HFF-Myc (cell line): ENCODE measurements at places on chromosomes 7 and 10.

DNA sequence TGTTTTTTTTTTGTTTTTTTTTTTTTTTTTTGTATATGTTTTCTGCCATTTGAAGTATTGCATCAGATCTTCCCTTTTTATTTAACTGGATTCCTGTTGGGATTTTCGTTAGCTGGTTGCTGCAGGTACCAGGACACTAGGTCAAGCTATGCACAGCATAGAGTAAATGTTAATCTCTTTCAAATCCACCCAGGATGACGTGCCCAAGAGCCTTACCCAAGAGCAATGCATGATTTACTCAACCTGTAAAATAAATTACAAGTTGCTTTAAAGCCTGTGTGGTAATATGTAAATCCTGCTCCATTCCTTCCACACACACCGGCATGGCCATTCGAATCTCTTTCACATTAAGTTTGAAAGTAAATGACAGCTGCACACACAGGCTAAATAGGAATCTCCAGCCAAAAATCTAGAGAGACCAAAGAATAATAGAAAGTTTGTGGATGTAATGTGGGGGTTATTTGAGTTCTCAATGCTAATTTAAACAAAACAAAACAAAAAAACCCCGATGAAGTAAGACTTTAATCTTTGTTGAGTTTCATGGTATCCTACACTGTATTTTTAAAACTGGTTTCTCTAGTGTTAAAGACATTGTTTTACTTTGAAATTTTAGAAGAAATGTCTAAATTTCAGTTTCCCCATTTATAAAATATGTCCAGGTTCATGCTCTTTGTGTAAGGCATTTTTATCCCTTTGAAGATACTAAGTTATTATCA is 167.9 kb downstream of the FRMD4A start:
- no peak for DNase-seq

- no peak for DNase-seq
Measured at GRCh38 chr7:130367088-130367755, 13.1 kb upstream of the CPA1 start.

DNA sequence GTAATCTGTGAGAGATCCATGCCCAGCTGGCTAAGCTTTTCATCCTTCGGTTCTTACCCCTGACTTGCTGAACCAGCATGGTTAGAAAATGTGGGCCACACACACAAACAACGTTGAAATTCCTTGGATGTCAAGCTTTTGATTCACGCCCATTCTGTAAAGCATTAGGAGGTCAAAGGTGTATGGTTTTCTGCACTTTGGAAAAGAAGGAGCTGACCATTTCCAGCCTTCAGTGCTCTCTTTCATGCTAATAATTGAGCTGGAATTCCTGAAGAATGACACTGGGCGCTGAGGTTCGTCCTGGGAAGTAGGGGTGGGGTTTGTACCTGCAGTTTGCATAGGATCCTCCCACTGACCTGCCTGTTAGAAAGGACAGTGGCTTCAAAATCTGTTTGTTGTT is 23.1 kb downstream of the KLF6 start:
- no peak for DNase-seq

DNA sequence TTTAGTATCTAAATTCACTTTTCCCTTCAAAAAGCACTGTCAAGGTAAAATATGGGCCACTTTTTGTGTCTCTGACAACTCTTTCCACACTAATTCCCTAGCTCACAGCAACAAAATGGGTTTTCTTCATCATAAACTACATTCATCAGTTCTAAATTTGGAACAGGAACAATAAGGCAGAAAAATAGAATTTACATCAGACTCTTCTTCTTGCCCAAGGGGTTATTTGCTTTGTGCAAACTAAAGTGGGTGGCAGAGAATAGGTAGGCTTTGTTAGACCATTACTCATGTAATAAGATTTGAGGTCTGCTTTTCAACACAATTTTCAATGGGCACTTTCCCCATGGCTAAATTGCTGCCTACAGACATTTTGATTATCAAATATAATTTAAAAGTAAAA is 17.6 kb upstream of the PPP1R17 start:
- no peak for DNase-seq

DNA sequence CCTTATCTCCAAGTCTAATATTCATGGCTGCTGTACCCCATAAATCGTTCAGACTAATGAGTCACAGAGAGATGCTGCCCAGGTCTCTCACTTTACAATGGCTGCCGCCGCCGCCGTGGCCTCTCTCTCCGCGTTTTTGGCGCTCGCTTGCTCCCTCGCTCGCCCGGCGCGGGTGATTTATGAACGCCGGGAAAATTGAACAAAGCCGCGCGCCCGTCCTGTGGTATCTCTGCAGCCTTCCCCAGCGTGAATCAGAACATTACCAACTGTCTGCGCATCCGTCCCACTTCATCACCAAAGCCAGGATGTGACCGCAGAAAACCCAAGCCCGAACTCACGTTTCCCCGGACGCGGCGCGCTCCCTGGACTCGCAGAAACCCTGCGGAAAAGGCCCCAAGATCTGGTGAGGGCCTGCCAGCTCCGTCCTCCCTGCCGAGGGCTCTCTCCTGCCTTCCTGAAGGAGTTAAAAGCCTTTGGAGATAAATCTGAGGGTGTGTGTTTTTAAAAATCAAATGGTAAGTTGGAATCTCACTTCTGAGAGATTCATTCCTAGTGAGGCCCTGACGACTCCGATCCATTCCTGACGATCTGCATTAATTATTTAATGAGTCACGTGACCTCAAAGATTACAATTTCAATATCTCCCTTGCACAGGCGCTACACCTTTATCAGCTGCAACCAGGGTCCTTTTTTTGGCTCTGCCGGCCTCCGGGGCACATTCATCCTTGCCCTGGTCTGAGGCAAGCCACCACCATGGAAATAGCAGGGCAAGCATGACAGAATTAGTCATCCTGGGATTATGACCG is 6.3 kb downstream of the HOXA4 start:
- DNase-seq, result no peak

DNA sequence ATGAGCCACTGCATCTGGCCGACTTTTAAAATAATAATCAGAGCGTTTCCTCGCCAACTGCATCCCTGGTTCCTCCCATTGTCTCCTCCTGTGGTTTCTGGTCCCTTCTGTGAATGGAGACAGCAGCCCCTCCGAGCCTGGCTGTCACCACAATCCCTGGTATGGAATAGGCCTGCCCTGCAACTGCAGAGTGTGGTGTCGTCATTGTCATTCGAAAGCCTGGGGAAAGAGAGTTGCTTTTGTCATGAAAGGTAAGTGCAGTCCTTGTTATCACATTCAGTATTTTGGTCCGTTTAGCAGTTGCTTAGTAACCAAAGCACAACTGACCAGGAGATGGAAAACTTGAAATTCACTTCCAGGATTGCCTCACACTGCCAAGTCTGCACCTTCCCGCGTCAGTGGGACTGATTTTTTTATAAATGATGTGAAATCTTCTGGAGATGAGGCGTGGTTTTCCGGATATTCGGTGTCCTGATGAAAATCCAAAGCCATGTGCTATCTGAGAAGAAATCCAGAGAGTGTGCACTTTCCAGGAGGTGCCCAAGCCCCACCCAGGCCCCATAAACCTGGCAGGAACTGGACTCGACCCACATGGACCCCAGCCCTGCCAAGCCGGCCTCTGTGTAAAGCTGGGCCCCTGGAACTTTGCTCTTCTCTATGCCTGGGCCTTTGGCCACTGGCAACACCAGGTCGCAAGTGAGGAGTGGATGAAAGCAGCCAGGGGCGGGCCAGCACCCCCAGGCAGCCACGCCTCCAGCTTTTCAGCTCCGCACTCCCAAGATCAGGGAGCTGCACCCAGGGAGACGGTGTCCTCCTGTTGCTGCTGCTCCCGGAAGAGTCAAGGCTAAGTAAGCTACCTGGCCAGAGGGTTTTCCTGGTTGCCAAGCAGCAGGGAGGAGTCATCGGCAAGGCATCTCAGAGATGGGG is 133.7 kb upstream of the SH2B2 start:
- no peak for DNase-seq

DNA sequence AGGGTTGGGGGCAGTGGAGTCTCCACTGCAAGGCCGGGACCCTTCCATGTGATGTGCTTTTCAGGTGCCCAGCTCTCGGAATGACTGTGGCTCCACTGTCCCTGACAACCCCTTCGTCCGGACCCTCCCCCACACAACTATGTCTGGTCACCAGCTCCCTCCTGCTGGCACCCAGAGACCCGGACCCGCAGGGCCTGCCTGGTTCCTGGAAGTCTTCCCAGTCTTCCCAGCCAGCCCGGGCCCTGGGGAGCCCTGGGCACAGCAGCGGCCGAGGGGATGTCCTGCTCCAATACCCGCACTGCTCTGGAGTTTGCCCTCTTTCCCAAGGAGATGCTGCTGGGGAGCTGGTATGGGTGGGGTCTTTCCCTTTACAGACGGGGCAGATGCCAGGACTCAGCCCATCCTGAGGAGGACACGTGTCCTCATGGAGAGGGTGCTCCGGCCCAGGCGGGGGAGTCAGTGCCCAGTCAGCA is 5.5 kb downstream of the ATP6V0E2 start:
- no peak for DNase-seq

- DNase-seq, result no peak
Measured at GRCh38 chr10:72642318-72642717, 16.4 kb upstream of the MICU1 start.

DNA sequence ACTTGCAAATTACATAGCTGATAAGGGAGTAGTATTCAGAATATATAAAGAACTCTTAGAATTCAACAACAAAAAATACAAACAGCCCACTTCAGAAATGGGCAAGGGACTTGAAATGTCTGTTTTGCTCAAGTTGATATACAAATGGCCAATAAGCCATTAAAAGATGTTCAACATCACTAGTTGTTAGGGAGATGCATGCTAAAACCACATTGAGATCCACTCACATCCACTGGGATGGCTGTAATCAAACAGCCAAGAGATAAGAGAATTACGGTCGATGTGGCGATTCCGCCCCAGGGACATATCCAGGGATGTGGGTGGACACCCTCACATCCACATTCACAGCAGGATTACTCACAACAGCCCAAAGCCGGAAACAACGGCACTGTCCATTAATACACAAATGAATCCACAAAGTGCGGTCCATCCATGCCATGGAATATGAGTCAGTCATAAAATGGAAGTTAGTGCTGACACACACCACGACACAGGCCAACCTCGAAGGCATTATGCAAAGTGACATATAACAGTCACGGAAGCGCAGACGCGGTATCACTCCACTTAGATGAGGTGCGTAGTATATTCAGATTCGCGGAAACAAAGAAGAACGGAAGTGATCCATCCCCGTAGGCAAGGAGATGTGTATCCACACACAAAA is 227.8 kb downstream of the DNAJB6 start:
- no peak for DNase-seq

- no peak for DNase-seq
Measured at GRCh38 chr10:35268323-35268722, 68.0 kb upstream of the CCNY start.

DNA sequence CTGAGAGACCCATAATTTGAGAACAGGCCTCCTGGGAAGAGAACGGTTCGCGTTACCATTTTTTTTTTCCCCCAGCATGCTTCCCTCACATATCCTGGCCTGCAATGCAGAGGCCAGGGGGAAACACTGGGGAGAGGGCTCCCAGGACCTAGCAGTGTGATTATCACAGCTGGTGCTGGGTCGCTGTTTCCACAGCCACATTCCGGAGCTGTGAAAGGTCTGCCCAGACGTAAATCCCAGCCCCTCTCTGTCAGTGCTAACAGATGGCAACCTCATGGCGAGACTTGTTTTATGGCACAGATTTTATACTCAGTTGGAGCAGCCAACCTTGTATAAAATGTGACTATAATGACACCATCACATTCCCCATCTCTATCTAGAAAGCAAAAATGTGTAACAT is 150.5 kb downstream of the PLXDC2 start:
- no peak for DNase-seq

DNA sequence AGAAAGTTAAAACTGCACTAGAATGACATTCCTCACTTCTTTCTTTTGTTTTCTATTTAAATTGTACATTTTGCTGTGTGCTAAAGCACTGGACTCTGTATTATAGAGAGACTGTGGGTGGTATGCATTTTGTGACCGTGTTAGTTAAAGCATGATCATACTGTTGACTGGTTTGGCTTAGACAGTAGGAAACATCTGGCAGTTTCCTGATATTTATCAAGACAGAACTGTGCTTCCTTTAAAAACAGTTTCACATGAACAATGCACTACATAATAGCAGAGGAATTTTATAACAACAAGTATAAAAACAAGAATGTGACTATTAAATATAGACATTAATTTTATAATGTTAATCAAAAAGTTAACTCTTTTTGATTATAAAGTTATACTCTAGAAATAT is 23.1 kb downstream of the GNG11 start:
- DNase-seq, result no peak

DNA sequence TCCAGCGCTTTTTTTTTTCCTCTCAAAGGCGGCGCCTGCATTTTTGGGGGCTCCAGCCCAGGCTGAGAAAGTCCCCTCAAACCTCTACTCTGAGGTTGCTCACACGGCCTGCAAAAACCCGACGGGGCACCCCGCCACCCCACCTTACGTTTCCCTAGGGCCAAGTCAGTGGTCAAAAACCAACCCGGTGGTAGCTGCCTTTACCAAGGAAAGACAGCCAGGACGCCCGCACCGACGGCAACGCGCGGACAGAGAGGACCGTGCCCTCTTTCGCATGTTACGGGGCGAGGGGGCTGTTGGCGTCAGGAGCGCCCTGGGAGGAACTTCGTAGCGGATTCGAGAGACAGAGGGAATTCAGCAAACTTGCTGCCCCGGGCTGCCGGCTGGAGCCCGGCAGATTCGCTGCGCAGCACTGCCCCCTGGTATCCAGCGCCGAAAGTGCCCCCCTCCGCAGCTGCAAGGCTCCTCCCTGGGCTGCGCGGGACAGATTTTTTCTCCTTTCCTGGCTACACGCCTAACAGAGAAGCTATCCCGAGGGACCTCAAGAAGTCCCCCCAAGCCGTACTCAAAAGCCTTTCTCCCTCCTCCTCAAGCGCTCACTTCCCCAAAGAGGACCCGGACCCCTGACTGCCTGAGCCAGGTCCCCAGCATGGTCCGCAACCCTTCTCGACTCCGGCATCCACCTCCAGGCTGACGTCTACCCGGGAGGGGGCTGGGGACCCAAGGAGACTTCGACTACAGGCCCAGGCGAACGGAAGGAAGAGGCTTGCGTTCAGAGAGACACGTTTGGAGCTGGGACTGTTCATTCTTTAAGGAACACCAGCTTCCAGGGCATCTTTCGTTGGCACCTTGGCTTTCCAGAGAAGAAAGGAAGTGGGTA is 27.7 kb upstream of the VAX1 start:
- DNase-seq, result no peak

DNA sequence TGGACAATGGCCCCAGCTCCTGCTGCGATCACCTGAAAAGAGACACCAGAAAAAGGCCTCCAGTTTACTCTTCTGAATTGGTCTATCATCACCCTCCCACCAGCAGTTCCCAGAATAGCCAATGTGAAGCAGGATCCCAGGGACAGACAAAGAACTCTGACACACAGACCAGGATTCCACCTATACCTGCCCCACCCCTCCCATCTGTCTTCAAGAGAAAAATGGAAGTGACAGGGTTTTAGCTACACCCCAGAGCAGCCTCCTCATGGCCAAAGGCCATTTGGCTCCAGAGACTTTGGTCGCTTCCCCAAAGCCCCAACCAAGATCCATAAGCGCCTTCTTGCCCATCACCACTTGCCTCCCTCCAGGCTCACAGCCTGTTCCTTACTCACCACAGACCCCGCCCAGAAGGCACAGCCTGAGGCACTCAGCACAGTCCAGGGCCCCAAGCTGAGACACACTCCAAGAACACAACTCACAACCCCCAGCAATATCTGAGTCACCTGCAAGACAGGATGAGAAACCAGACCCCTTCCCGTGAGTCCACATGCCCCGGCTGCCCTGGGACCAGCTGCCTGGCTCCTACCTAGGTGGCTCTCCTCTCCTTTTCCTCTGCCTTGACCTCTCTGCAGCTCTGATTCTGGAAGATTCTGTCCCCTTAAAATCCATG is 6.5 kb downstream of the TMEM176B start:
- DNase-seq, result no peak

GRCh38 chr7:96328016-96328415 is 6.1 kb upstream of the SLC25A13 start:
- DNase-seq, result no peak

- no peak for DNase-seq
Measured at GRCh38 chr10:62638062-62638477, 166.4 kb upstream of the ADO start.
